ENCODE measurements at places on chromosomes 11 and 22.

DNA sequence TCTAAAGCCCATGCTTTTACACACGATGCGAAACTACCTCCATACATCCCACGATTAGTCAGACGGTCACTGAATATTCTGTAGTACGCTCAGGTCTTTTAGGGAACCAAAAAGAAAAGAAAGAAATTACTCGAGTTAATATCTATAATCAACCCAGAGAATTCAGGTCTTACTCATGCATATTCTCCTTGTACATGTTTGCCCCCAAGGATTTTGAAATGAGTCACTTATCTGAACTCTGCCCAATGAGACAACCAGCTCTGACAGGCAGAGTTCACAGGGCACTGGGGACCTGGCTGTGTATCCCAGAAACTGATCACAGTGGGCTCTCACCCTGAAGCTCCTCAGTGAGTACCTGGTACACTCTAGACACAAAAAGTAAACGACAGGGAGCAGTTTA, 29.2 kb downstream of the RASSF10 start:
- DNase-seq, result no peak

DNA sequence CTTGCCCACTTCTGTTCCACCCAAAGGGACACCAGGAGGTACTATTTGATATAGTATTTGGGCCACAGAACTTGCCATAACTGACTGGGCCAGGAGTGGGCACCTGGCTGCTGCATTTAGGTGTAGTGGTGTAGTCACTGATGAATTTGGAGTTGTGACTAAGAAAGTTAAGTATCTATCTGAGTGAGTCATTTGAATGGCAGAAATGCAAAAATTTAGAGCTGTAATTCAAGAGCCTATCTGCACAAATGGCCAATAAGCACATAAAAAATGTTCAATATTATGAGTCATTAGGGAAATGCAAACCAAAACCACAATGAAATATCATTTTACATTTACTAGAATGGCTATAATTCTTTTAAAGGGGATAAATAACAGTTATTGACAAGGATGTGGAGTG, 14.7 kb downstream of the GLYATL2 start:
- no peak for DNase-seq

- no peak for DNase-seq
Measured at GRCh38 chr11:8036002-8036802, 44.8 kb upstream of the TUB start.

- DNase-seq, result no peak
Measured at GRCh38 chr22:38205261-38206128, 3.7 kb downstream of the MAFF start.

DNA sequence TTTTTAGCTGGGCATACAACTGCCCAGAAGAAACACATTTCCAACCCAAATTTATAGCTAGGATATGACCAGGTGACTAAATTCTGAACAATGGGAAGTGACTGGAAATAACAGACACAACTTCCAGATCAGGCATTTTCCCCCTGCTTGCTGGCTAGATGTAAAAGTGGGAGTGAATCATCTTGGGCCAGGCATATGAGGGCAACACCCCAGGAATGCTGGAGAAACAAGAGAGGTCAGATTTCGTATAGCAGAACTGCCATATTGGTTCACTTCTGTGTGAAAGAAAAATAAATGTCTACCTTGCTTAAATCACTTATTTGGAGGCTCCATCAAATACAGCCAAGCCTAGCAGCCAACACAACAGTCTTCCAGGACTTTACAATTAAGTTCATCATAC, 7.4 kb downstream of the ATL3 start:
- no peak for DNase-seq

DNA sequence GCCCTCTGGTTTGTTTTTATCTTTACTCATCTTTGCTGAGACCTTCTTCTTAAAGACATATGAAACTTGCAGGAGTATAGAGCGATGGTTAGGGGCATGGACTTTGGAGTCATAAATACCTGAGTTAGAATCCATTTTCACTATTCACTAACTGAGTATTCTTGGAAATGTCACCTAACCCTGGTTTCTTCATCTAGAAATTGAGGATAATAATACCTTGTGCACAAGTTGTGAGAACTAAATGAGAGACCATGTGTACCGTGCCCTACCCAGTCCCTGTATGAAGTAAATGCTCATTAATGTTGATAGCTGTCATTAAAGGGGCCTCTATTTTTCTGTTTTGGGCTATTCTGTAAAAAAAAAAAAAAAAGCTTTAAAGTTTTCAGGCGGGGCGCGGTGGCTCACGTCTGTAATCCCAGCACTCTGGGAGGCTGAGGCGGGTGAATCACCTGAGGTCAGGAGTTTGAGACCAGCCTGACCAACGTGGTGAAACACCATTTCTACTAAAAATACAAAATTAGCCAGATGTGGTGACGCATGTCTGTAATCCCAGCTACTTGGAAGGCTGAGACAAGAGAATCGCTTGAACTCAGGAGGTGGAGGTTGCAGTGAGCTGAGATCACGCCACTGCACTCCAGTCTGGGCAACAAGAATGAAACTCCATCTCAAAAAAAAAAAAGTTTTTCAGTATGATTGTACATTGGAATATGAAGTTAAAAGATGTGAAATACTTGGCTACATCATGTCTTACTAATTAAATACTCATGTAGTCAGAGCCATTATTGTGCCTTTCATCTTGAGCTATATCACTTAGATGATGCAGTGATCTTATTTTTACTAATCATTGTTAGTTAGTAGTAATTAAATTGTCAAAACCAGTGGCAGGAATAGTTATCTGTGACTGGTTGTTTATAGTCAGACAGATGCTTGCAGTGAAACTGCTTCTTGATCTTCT, 95.0 kb downstream of the AMOTL1 start:
- DNase-seq, result no peak

DNA sequence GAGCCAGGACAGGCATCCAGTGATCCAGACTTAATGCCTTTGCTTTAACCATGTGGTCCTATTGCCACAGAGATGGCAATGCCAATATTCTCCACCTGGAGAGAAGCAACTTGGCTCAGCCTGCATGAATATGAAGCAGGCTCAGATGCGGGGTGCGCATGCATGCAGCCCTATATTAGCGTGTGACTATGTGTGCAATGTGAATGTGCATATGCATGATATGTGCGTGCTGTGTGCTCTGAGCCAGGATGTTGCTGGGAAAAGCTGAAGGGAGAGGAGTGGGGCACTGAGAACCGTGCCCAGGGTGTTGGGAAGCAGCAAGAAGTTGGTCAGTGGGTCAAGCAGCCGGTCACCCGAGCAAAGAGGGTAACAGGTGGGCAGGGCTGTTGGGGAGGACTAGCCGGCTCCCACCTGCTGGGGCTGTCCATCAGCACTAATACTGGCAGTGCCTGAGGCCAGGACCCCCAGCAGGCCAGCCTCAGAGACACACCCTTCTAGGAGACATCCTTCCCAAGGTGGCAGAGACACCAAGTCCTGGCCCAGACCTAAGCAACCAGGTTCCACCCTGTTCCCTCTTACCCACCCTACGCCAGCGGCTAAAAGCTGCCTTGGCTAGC, 24.8 kb upstream of the MYOD1 start:
- no peak for DNase-seq

DNA sequence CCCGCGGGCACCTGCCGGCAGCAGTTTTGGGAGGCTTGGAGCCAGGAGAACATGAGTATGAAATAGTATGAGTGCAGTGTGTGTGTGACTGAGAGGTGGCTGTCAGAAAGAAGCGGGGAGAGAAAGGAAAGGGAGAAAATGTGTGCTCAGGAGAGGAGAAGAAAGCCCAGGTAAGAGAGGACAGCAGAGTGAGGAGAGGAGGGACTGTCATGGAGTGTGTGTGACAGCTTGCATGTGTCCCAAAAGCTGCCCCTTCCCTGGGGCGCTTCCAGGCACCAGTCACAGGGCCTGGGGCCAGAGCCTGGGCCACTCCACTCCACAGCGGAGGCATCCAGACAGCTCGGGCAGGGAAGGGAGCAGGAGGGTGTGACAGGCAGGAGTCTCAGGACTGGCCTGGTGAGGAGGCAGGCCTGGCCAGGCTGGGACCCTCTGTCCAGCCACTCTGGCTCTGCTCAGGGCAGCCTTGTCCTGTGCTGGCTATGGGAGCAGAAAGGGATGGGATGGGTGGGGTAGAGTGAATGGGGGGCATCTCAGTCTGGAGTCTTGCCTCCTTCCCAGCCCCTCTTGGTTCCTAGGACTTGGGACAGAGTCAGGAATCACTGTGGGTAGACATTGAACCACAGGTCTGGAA, 949 bp downstream of the MMP11 start:
- DNase-seq, result no peak

- no peak for DNase-seq
Measured at GRCh38 chr11:24738972-24739371, 242.1 kb downstream of the LUZP2 start.

DNA sequence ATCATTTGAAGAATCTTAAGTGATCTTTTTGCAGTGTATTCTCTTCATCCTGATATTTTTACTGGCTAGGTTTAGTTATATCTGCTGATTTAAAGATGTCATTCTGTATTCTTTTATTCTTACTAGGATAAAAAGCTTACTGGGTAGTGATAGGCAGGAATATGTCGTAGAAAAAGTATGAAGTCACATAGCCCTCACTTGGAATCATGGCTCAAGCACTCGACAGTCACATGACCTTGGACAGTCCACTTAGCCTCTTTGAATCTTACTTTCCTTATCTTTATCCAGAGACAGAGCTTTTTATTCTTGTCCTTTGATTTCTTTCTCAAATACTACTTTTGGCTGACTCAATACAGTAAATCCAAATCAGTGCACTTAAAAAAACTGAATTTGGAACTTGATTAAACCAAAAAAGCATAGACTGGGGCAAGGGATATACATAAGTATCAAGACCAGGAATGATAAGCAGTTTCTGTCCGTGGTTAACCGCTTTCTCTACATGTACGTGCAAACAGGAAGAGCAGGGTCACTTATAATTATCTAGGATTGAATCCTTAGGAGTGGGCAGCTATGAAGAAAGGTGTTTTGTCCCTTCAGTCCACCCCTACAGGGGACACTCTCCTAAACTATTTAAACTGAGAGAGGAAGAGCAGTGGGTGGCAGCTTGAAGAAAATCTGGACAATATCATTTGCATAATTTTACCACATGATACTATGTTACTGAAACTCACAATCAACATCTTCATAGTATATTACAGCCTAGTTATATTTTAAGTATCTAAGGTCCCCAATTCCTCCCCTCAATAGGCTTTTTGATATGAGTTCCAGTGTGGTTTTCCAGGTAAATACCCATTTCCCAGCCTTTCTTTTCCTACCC, 8.0 kb downstream of the MMP7 start:
- no peak for DNase-seq

GRCh38 chr11:101528541-101528940, 55.3 kb downstream of the TRPC6 start:
- no peak for DNase-seq

- no peak for DNase-seq
Measured at GRCh38 chr22:36375071-36375980, 12.4 kb downstream of the MYH9 start.

- no peak for DNase-seq
Measured at GRCh38 chr11:8047382-8047781, 33.6 kb upstream of the TUB start.

DNA sequence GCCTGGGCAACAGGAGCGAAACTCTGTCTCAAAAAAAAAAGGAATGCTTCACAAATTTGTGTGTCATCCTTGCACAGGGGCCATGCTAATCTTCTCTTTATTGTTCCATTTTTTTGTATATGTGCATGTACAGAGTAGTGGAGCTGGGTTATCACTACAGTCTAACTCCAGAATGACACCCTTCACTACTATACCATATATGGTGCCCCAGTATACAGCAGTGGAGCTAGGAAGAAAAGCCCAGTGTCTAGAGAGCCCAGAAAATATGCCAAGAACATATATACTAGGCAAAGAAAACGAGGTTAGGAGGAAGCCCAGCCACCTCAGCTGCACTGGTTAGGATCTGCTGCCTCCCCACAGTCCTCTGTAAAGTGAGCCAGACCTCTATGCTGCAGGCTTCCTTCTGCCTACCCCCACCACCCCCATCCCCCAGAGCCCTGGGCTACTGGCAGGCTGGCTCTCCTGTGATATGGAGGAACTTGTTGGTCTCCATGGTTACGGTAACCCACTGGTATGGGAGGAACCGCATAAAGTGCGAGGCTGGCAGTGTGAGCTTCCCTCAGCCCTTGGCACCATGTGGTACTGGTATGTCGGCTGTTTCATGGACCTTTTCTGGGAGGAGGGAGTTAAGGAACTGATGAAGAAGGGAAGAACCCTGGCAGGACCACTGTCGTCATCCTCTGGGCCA, 34.3 kb downstream of the RCOR2 start:
- no peak for DNase-seq

- no peak for DNase-seq
Measured at GRCh38 chr11:107017104-107017432, 1.2 kb downstream of the GUCY1A2 start.
